ENCODE measurements at places on chromosomes 7 and 10. TPM values are rescaled to one million over a fixed set of nuclear protein-coding genes. Genes with fewer than 3 reads are reported as not detected.

IDI2 gene
- not detected for total RNA-seq

MAP3K8 gene
- total RNA-seq = 56.4 TPM

TMEM236 gene
- total RNA-seq = 0.39 TPM

DNA sequence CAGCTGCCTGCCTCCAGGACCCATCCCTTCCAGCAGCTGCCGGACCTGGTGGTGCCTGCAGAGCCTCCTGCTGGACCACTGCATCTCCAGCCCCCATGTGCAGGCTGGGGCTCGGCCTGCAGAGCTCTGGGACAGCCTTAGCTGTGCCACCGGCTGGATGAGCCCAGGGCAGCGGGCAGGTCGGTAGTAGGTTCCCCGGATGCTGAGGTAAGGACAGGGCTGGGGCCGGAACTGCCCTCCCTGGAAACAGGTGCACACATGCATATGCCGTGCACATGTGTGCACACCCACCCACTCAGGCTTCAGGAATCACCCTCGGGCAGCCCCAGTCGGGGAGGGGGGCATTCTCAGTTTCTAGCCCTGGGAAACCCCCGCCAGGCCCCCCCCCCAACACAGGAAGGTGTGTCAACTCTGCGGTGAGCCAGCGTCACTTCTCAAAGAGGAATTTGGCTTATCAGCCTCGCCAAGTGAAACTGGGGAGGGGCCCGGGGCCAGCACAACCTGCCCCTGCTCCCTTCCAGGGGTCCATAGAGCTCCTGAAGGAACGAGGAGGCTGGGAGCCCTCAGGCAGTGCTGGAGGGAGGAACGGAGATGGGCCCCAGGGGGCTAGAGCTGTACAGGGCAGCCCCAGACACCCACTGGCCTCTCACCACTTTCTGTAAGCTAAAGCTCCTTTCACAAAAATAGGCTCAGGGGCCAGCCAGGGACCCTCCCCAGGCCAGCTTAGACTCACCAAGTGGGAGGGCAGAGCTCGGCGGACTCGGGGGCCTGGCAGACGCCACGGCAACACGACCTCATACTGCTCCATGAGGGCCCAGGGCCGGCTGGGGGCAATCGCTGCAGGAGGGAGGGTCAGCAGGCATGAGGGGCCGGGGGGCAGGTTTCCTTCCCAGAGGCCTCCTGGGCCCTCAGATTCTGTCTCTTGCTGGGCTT, 1.7 kb downstream of the ADAM8 start:
- no peak for DNase-seq

TMEM270 gene
- total RNA-seq = not detected

DNA sequence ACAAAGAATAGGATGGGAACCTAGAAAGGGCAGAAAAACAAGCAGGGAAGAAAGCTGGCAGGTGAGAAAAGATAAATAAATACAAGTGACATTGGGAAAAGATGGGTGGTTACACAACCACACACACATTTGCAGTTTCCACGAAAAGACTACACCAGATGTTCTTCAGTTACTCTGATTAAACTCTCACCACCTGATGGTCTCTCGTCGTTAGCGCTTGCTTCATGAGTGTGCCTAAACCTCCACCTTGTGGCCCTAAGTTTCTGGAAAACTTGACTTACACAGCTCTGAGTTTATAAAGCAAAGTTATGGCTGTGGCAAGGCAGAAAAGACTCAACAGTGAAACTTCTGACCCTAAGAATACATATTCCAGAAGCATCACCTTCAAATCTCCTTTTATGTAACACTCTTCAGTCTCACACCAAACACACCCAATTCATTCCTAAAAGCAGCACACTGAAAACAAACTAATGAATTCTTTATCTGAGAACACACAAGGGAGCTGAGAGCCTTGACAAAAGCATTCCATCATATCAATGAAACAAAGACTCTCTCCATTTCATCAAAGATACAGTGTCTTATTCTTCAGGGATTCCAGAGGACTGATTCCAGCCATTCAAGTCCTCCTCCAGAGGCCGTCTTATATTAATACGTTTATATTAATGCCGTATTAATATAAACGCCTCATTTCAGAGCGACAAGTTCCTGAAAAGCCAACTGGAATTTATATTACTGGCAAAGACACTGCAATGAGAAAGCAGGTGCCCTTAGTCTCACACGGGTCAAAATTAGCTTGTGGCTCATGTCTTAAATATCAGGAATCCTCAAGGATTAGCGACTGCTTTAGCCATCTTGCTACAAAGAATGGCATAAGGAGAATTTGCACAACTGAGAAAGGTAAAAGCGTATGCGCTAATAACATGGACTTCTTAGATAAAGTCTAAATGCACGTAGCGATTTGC, 77.6 kb downstream of the RNF216 start:
- DNase-seq = no peak

DNA sequence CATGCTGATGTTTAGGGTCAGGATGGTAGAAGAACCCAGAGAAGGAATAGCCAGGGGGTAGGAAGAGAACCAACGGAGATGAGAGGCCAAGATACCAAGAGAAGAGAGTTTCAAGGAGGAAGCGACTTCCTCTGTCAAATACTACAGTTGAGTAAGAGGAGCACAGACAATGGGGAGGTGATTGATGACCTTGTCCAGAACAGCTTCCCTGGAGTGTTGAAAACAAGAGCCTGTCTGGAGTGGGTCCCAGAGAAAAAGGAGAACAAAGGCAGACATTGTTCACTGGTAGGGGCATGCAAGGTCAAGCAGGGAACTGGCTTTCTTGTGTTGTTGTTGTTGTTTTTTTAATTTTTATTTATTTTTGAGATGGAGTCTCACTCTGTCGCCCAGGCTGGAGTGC, 9.6 kb upstream of the TRIM56 start:
- no peak for DNase-seq

SPDYE2B gene
- not detected for total RNA-seq
